ENCODE measurements at places on chromosomes 16 and 17.

DNA sequence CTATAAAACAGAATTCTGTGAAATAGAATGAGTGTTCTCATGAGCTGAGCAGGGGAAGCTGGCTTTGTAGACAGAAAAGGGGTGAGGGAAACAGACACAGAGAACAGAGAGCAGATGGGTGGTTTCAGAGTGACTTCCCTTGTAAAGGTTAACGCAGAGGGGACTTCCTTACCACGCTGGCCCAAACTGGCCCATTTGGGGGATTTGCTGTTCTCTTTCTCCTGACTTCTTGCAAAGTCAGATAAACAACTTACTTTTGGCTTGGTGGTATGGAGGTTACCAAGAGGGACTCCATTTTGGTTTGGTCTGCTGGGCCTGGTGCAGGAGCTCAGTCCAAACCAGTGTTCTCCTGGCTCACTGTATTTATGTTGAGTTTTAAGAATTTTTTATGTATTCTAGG is 48.4 kb downstream of the SEC14L1 start:
- no peak for DNase-seq

DNA sequence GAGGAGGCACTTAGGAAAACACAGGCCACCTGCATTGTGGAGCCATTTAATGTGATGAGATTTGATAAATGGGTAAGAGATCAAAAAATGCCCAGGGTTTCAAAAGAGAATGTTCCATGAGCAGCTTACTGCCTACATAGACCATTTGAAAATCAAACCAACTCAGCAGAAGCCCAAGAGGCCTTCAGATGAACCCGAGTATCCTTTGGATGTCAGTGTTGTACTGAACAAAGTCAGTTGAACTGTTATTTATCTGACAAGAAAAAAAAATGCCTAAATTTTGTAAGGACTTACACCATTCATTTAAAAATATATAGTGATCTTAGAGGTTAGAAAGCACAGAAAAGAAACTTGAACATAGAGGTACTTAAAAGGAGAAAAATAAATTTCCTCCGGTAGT is 381.7 kb downstream of the ZFHX3 start:
- no peak for DNase-seq

DNA sequence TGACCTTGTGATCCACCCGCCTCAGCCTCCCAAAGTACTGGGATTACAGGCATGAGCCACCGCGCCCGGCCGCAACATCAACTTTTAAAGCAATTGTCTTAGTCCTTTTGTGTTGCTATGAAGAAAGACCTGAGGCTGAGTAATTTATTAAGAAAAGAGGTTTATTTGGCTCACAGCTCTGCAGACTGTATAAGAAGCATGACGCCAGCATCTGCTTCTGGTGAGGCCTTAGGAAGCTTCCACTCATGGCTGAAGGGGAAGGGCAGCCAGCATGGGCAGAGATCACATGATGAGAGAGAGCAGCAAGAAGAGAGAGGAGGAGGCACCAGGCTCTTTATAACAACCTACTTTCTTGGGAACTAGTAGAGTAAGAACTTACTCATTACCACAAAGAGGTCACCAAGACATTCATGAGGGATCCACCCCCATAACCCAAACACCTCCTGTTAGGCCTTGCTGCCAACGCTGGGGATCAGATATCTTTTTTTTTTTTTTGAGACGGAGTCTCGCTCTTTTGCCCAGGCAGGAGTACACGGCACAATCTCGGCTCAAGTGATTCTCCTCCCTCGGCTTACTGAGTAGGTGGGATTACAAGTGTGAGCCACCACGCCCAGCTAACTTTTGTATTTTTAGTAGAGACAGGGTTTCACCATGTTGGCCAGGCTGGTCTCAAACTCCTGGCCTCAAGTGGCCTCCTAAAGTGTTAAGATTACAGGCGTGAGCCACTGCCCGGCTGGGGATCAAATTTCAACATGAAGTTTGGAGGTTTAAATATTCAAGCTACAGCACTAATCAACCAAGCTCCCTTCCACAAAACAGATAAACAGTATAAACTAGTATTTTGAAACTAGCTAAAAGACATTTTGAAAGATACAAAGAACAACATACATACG is 21.4 kb upstream of the GPT2 start:
- no peak for DNase-seq

GRCh38 chr16:75745823-75746222 is 19.5 kb upstream of the CPHXL start:
- no peak for DNase-seq

GRCh38 chr16:67542464-67542863 is 13.8 kb downstream of the RIPOR1 start:
- DNase-seq = no peak

All from GM18507 (cell line).